ENCODE measurements at places on chromosomes 13 and 19.

DNA sequence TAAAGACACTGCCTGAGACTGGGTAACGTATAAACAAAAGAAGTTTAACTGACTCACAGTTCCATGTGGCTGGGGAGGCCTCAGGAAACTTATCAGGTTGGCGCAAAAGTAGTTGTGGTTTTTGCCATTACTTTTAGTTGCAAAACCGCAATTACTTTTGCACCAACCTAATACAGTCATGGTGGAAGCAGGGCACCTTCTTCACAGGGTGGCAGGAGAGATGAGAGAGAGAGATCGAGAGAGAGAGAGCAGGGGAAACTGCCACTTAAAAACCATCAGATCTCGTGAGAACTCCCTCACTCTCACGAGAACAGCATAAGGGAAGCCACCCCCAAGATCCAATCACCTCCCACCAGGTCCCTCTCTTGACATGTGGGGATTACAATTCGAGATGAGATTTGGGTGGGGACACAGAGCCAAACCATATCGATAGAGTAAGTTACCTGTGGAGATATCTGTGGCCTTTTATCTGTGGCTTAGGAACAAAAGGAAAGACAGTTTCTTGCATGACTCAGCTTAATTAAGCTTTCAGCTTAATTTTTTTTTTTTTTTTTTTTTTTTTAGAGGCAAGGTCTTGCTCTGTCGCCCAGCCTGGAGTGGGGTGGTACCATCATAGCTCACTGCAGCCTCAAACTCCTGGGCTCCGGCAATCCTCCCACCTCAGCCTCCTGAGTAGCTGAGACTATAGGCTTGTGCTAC is 7.6 kb upstream of the CABP5 start:
- no peak for DNase-seq

DNA sequence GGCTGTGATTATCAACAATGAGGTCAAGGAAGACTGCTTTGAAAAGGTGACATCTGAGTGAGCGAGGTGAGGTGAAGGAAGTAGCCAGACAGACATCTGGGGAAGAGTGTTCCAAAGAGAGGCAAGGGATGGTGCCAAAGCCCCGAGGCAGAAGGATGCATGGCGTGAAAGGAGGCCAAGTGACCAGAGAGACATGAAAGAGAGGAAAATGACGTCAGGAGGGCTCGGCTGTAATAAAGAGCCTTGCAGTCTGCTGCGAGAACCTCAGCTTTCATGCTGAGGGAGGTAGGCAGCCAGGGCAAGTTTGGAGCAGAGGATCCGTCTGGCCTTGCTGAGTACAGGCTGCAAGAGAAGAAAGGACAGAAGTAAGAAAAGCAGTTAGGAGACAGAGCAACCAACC is 50.8 kb downstream of the FOXO1 start:
- no peak for DNase-seq

DNA sequence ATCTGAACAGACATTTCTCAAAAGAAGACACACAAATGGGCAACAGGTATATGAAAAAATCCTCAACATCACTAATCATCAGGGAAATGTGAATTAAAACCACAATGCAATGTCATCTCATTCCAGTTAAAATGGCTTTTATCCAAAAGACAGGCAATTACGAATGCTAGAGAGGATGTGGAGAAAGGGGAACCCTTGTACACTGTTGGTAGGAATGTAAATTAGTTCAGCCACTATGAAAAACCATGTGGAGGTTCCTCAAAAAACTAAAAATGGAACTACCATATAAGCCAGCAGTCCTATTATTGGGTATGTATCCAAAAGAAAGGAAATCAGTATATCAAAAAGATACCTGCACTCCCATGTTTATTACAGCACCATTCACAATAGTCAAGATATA is 24.7 kb upstream of the ZC3H13 start:
- no peak for DNase-seq

DNA sequence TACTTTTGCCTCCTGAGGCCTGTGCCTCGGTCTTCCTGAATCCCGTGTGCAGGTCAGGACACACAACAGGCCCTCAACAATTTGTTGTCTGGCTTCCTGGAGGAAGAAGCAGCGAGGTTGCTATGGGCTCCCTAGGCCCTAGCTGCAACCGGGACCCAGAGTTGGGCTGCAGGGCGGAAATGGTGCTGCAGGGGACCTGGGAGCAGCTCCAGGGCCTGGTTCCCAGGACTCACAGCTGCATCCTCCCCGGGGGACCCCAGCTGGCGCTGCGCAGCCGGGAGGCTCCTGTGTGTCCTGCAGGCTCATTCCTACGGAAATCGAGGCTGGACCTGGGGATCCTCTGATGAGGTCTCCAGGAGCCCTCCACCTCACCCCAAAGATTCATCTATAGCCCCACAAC is 999 bp upstream of the TNFAIP8L1 start:
- no peak for DNase-seq

DNA sequence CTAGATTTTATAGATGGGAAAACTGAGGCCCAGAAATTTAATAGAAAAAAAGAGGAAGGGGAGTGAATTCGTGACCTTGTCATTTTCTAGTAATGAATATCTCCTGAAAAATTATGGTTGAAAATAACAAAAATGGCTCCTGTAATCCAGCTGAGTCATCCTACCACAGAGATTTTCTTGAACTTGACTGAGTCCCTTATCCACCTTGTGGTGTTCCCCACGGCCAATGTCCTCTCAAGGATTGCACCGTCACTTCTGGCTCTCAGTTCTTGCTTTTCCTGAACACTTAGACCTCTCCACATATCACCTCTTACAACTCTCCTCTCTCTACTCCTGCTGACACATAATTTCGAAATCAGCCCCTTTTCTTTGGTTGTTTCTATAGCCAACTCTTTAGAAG is 1.2 kb upstream of the KATNAL1 start:
- peak; percentile 8 for DNase-seq

GRCh38 chr13:84543962-84544361 is 661.7 kb upstream of the SLITRK1 start:
- DNase-seq, result no peak

GRCh38 chr13:92716749-92717148 is 509.9 kb upstream of the GPC6 start:
- DNase-seq, result no peak

DNA sequence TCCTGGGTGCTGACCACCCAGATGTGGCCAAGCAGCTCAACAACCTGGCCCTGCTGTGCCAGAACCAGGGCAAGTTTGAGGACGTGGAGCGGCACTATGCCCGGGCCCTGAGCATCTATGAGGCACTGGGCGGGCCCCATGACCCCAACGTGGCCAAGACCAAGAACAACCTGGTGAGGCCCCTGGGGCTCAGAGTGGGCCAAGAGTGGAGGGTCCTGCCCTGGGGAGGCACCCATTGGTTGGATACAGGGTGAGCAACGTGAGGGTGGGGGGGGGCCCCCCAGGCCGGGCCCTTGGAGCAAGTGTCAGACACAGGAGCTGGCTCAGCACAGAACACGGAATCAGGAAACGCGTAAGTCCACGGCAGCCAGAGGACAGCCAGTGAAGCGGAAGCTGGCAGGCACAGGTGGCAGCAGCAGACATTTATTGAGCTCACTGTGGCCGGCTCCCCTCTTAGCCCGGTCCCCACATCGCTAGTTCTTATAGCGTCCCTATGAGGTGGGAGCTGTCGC is 8.9 kb downstream of the KLC3 start:
- no peak for DNase-seq

- DNase-seq, result no peak
Observed at GRCh38 chr19:31139871-31140505, 209.2 kb downstream of the TSHZ3 start.

DNA sequence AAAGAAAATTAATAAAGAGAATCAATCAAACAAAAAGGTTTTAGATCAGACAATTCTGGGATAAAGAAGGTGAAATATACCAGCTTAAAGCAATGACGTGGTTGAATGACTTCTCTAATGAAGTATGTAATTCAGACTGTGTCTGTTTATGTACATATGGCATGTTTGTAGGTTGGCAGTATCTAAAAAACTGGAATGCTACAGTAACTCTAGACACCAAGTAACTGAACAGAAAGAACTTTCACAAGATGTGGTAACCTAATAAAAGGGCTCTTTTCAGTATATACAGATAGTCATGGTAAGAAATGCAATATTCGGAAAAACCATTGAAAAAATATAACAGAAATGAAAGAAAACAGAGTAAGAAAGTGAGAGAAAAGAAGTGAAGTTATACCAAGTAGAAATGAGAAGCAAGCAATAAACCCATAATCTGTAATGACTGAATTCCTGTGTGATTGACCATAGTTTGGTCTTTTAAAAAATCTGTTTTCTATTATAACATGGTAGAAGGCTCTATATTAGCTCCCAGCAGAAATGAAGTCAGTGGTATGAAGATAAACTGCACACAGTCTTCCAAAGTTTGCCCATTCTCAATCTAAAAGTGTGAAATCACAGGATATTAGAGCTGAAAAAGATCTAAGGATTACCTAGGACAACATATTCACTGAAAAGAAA is 31.4 kb downstream of the ELF1 start:
- DNase-seq, result no peak

GRCh38 chr19:10110972-10111317 is 548 bp upstream of the P2RY11 start:
- no peak for DNase-seq

GRCh38 chr13:102035969-102036368 is 365.9 kb downstream of the FGF14 start:
- DNase-seq, result no peak

- DNase-seq, result no peak
Observed at GRCh38 chr13:111384441-111385182, 64.2 kb downstream of the TEX29 start.

- no peak for DNase-seq
Observed at GRCh38 chr19:2728783-2729387, 7.7 kb upstream of the DIRAS1 start.

GRCh38 chr13:90910018-90910639 is 437.4 kb upstream of the MIR17HG start:
- no peak for DNase-seq

DNA sequence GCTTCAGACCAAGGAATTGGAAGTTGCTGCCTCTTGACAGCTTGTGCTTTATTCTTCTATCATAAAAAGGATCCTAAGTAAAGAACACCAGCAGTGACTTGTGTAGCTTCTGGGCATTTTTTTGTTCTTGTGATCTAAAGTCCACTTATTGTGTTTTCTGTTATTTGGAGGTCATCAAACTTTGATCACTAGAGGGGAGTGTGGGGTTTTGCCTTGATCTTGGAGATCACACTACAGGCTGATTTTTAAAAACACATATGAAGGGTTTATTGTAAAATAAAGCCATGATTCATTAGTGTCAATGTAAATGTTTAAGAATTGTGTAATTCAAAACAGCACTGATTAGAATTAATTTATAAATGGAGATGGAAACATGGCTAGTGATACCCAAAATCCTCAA is 328.7 kb upstream of the EDNRB start:
- DNase-seq, result no peak

GRCh38 chr19:41860419-41861115 is 512 bp downstream of the RPS19 start:
- no peak for DNase-seq

DNA sequence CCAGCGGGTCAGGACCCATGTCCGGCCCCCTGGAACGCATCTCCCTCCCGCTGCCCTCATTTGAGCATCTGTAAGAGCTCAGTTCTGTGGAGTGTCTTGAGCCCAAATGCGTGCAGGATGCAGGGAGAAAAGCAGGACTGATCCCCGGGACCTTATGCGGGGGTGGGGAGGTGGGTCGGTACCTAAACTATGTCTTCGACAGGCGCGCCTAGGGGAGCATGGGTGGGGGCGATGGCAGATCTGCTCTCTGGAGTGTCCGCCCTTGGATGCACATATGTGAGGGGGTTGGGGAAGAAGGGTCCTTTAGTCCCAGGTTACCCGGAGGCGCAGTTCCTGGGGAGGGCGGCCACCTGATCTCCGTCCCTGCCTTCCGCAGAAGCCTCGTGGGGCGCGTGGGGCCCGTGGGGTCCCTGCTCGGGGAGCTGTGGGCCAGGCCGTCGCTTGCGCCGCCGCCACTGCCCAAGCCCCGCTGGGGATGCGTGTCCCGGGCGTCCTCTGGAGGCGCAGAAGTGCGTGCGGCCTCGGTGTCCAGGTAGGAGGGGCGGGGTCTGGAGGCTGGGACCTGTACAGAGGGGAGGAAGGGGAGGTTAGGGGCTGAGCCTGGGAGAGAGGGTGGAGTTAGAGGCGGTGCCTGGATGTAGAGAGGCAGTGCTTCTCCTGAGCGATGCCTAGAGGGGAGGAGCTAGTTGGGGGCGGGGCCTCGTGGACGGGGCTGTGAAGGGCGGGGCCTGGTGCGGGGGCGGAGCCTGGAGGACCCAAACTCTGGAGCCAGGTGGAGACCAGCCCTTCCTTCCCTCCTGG is 2.9 kb downstream of the CILP2 start:
- peak; percentile 79 for DNase-seq

DNA sequence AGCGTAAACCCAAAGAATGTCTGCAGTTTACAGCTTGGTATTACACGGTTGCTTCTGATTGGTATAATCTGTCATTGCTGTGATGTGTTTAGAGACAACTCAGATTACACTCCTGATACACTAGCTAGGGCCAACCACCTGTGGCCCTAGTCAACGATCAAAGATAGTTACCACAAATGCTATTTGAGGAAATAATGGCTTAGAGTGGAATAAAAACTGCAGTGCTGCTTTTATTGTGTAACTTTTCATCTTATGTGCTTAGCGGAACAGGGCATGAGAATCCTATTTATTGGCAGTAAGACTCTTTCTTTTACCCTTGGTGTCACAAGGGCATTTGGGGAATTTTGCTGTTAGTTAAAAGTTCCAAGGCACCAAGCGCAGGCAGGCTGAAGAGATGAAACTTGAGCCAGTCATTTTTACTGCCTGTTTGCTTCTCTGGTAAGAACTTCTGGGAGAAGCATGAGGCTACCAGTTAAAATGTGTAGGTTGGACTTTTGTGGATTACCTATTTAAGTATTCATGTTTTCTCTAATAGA is 363.3 kb downstream of the KCNRG start:
- no peak for DNase-seq

GRCh38 chr19:38834590-38834989 is 3.0 kb upstream of the ECH1 start:
- no peak for DNase-seq

- peak; percentile 57 for DNase-seq
Observed at GRCh38 chr19:19460761-19461265, 54.5 kb downstream of the TSSK6 start.

DNA sequence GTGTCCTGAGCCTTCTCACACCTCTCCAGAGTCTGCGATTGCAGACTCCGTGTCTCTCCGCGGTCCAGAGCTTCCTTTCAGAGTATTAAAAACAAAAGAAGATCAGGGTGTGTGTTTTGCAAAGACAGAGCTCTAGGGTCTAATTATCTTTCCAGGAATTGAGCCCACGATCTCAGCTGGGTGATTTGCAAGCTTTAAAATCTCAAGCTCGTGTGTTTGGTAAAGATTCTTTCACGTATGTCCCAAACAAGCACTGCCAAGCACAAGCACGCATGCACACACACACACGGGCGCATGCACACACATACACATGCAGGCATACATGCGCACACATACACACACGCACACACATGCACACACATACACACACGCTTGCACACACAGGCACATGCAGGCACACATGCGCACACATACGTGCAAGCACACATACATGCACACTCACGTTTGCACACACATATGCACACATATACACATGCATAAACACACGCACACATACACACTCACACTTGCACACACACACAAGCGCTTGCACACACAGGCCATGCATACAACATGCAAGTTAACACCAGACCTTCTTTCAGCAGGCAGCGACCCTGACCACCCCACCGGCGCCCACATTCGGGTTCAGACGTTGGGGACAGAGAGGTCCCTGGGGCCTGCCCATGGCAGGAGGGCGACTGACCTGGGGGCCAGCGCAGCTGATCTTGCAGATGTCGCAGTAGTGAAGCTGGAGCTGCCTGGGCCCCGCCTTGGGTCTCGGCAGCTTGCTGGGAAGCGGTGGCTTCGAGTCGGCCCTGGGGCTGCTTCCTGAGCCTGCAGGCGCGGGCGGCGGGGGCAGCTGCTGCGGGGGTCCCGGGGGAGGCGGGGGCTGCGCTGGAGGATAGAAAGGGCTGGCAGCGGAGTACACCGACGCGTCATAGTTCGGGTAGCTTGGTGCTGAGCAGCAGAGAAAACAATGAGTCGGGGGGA is 37.9 kb downstream of the ZFR2 start:
- DNase-seq, result no peak
